ENCODE measurements at places on chromosomes 12 and 14.

DNA sequence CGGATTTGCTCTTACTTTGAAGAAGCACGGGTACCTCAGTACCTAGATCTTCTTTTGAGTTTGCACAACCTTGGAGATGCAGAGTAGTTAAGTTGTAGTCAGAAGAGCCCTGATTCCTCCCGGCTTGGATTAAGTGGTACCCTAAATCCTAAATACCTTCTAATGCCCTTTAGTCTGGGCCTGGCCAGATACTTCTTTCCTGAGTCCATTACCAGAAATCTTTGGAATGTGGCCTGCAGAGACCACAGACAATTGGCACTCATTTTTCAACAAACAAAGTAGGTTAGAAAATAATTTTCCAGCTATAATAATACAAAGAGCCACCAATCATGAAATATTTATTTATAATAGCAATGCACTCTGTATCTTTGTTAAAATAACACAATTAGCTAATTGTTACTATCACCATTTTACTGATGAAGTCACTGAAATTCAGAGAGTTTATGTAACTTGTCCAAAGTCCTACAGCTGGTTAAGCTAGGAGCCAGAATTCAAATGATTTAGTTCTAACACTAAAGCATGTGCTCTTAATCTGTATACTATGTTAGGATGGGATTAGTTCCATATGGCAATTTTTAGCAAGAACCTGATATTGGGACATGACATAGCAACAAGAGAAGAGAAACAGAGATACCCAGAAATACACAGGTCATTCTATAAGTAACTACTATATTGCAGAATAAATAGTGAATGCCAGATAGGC is 132.1 kb upstream of the PDZRN4 start:
- no peak for DNase-seq

DNA sequence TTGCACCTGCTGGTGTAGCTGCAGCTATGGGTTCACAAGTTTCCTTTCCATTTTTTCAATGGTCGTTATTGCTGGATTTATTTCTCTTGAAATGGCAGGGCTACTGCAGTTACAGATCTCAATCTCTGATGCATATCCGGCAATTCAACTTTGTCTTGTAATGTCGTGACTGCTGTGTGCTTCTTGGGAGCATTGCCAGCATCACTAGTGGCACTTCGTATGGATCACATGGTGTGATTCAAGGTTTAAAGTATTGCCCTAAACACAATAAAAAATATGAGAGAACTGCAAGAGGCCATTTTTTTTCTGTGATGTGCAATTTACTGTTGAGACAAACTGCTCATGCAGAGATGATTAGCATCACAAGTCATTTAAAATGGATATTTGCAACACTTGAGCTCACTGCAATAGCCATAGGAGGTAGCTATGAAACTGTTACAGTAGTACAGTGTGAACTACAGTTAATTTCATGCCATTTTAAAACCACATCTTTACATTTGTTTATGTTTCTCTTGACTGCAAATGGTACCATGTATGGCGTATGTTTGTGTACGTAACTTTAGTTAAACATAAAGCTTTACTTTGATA is 217.4 kb upstream of the PDE3A start:
- DNase-seq: no peak

GRCh38 chr14:29528889-29529288 is 398.8 kb downstream of the PRKD1 start:
- DNase-seq: no peak

GRCh38 chr12:67471810-67472209 is 176.7 kb upstream of the DYRK2 start:
- no peak for DNase-seq

DNA sequence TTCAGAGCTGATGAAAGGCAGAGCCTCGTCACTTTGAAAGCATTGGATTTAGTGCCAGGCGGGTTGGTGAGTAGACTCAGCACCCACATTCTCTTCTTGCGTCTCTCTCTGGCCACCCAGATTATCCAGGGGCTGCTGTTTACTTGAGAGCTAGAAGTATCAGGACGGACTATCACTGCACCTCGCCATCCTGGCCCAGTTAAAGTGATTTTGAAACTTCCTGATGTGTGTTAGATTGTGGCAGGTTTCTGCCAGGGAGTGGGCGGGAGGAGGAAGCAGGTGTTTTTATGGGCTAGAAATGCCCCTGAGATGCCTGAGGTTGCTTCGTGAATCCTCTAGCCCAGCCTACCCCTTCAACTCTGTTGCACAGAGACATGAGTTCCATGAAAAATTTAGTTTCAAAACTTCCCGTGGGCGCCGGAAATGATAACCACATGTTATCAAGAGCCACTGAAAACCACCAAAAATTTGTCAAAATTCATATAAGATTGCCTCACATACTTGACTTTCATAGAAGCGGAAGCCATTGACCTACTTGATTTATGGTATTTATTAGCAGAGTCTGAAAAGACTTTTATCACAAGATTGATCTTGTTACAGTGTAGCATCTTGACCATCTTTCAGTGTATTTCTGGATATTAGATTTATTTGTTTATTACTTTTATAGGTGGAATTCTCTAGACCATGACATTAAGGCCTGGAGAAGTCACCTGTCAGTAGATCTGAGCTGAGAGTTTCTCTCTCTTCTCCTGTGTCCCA is 466.0 kb downstream of the RAD51B start:
- DNase-seq: peak; percentile 78

GRCh38 chr14:65879248-65880009 is 466.9 kb downstream of the FUT8 start:
- no peak for DNase-seq

DNA sequence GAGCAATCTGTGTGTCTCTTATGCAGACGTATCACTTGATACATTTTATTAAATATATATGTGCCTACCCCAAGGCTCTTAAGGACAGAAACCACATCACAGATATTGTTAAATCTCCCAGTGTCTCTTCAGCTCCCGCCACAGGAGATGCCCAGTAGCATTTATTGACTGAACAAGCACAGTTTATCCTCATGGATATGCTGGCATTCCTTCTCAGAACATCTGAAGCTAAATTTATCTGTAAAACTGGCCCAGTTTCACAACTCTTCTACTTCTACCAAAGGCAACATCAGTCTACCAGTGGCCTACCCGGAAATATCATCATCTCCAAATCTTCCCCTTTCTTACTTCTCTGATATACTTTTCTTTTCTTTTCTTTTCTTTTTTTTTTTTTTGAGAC is 10.7 kb downstream of the APOLD1 start:
- DNase-seq: no peak

DNA sequence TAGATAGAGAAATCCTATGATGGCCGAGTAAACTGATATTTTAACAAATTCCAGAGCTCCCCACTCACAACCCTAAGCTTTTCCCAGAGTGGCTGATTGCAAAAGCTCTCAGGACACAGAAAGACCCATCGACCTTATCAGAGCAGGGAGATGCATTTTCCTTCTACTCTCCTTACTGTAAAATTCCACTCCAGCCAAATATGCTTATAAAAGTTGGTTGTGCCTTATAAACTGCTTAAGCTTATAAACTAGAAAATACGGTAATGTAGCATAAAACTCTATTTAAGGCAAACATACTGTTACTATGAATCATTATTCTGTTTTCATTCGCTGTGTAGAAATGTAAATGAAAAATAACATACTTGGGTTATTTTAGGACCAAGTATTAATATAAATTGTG is 41.6 kb upstream of the TRHDE start:
- DNase-seq: no peak

- DNase-seq: no peak
Observed at GRCh38 chr14:35406506-35407305, 2.2 kb upstream of the NFKBIA start.

- DNase-seq: no peak
Observed at GRCh38 chr14:105588236-105588860, 62.0 kb downstream of the TMEM121 start.

DNA sequence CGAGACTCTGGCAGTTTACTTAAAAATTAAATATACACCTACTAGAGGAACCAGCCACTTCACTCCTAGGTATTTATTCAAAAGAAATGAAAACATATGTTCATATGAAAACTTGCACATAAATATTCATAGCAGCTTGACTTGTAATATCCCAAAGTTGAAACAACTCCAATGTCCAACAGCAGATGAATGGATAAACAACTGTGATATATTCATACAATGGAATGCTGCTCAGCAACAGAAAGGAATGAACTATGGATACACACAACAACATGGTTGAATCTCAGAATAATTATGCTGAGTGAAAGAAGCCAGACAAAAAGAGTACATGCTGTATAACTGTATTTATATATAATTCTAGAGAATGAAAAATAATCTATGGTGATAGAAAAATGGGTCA is 53.4 kb upstream of the DACT1 start:
- no peak for DNase-seq

DNA sequence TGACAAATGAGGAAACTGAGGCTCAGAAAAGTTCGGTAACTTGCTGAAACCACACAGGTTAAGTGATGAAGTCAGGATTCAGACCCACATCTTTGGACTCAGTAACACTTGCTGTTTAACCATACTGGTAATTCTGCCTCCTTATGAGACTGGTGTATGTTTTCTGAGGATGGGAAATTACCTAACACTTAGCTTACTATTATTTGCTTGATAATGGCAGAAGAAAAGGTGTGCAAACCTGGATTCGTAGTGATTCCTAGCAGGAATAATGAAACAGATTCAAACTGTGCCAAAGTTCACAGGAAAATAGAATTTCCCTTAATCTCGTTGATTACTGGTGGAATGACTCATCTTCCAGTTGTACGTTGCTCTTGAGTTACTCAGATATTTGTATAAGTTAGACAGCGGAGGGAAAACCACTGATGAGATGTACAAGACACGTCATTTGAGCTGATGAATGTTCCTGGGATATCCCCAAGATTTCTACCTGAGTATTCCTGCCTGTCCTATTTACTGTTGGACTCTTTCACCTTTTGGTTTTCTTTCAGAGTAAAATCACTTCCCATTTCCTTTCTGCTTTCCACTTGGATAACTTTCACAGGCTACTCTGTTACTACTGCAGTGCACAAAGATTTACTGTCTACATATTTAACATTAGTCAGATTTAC is 37.5 kb downstream of the PRORP start:
- no peak for DNase-seq

GRCh38 chr12:67433385-67434175 is 164.4 kb downstream of the CAND1 start:
- DNase-seq: no peak

- peak; percentile 39 for DNase-seq
Observed at GRCh38 chr12:14768823-14769405, 34.4 kb downstream of the WBP11 start.

- DNase-seq: no peak
Observed at GRCh38 chr12:22180705-22181104, 134.7 kb downstream of the CMAS start.

GRCh38 chr14:31241450-31242114 is 34.0 kb upstream of the HECTD1 start:
- no peak for DNase-seq

DNA sequence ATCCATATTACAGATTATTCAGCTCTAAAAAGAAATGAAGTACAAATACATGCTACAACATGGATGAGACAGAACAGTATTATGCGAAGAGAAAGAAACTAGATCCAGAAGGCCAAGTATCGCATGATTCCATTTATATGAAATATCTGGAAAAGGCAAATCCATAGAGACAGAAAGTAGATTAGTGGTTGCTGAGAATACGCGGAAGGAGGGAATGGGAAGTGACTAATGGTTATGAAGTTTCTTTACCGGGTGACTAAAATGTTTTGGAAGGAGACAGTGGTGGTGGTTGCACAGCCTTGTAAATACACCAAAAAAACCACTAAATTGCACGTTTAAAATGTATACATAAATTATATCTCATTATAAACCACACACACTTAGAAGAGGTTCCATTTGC is 12.5 kb downstream of the PRDM4 start:
- no peak for DNase-seq

DNA sequence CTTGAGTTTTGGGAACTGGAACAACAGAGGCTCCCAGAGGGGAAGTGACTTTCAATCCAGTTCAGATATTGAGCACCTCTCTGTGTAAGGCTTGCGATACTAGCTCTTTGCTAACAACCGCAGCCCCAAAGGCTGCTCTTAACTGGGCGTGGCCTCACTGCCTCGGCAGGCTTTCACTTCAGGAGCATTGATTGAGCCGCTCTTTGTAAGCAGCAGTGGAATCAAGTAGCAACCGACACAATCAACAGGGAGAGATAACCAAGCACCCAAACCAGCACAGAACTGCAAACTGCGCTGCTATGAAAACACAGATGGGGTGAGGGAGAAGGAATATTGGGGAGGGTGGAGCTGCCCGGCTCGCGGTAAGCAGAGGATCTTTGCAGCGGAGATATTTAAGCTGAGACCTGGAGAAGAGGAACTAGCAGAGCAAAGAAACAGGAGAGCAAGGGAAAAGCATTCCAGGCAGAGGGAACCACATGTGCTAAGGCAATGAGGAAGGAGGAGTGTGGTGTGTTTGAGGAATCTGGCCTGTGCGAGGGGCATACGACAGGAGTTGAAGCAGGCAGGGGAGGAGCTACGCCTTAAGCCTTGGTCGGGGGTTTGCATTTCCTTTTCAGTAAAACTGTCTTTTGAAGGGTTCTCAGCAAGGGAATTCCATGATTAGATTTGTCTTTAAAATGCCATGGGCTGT is 17.3 kb upstream of the YY1 start:
- DNase-seq: peak; percentile 76

DNA sequence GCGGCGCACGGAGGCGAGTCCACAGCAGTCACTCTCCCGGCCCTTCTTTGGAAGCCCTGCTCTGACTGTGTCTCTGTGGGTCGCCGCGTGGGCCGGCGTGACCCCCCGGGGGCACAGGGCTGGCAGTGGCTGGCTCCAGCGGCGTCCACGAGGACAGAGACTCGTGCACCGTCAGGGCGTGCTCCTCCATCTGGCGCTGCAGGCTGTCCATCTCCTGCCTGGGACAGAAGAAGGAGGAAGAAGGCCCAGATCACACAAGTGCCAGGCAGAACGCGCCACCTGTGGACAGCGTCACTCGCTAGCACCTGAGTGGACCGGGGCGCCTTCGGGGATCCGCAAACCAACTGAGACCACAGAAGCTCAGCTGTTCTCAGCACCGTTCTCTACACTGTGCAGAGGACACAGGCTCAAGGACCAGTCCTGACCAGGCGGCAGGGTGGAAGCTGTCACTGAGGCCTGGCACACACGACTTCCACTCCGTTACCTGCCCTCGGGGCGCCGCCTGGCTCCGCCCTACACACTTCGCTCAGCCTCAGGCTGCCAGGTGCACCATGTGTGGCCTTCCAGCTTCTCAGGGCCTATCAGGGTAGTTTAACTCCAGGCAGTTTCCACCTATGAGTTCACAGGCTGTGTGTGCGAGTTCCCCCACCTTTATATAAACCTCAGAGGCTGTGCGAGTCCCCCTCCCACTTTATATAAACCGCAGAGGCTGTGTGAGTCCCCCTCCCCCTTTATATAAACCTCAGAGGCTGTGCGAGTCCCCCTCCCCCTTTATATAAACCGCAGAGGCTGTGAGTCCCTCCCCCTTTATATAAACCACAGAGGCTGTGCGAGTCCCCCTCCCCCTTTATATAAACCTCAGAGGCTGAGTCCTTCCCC is 11.7 kb upstream of the ANKLE2 start:
- DNase-seq: peak; percentile 10

- DNase-seq: no peak
Observed at GRCh38 chr14:49303946-49304516, 282.1 kb downstream of the RPS29 start.

- no peak for DNase-seq
Observed at GRCh38 chr12:46553911-46554310, 181.3 kb upstream of the SLC38A2 start.

GRCh38 chr12:122984612-122985337 is 4.3 kb downstream of the ARL6IP4 start:
- DNase-seq: no peak
